ENCODE measurements at places on chromosomes 12 and 14.

- DNase-seq: peak; percentile 98
These were observed 13.0 kb downstream of the ZFP36L1 start for GRCh38 chr14:68779761-68780323.

- peak; percentile 87 for DNase-seq
These were observed 22.2 kb downstream of the ST8SIA1 start for GRCh38 chr12:22312336-22312735.

GRCh38 chr12:52899338-52900035 lies 5.4 kb downstream of the KRT8 start:
- no peak for DNase-seq

DNA sequence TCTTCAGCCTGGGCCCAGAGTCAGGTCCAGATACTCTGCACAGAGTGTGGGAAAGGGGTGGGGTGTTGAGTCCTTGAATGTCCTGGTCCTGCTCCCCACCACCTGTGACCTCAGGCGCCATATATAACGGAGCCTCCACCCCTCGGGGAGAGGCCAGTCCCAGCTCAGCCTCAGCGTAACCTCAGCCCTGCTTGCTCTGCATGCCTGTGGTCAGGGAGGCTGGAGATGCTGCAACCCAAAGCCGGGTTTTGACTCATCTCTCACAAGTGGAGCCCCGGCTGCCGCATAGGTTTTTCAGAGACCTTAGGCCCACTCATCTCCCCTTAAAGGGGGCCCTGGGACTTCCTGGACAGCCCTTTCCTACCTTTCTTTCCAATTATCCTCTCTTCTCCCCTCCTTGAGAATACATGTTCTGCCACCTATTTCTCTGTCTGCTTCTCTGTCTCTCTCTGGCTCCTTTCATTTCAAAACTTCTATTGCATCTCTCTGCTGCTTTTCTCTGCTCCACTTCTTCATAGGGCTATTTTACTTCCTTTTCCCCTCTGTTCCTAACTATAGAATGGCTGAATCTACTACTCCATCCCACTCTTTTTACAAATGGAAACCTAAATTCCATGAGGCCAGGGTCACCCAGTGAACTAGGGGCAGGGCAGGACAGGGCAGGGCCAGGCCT lies 1.2 kb downstream of the ITGB7 start:
- DNase-seq: peak; percentile 85

DNA sequence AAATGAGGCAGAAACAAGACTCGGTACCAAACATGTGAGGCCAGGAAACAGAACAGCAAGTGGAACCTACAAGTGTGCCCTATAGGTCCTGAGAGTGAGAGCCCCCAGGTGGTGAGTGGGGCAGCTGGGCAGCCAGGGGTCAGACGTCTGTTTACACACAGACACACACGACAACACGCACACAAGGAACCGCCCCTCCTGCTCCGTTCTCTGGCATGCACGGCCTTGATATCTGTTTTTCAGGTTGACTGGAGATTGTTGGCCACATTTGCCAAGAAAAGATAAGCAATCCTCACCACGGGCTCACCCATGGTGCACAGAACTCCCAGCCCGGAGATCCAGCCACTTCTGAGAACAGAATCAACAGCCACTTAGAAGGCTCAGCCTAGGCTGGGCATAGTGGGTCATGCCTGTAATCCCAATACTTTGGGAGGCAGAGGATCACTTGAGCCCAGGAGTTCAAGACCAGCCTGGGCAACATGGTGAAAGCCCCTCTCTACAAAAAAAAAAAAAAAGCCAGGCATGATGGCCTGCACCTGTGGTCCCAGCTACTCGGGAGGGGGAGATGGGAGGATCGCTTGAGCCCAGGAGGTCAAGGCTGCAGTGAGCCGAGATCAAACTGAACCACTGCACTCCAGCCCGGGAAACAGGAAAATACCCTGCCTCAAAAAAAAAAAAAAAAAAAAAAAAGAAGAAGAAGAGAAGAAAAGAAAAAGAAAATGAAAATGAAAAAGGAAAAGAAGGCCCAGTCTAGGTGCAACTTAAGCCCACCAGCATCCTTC lies 19.4 kb upstream of the EIF5 start:
- DNase-seq: no peak

GRCh38 chr14:90305176-90305601 lies 26.6 kb downstream of the NRDE2 start:
- no peak for DNase-seq

GRCh38 chr12:116630762-116631161 lies 71.6 kb downstream of the MAP1LC3B2 start:
- no peak for DNase-seq

DNA sequence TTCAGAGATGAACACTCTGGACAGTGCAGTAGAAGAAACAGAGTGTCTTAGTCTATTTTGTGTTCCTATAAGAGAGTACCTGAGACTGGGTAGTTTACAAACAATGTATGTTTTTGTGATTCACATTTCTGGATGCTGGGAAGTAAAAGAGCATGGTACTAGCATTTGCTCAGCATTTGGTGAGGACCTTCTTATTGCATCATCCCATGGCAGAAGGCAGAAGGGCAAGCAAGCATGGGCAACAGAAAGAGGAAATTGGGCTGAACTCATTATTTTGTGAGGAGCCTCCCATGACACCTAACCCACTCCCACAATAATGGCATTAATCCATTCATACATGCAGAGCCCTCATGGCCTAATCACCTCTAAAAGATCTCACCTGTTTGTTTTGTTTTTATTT lies 8.0 kb downstream of the ANKS1B start:
- DNase-seq: no peak

- DNase-seq: peak; percentile 54
These were observed 7.5 kb upstream of the SAV1 start for GRCh38 chr14:50675597-50675996.

Measured in AG10803 (cell line).